Endodermal cell (in vitro differentiated cells): ENCODE measurements at places on chromosomes 12 and 14. TPM values are rescaled to one million over a fixed set of nuclear protein-coding genes. Genes with fewer than 3 reads are reported as not detected.

The PLEKHD1 gene
- 0.07 to 0.11 TPM (median 0.08 TPM) in 3 replicates for total RNA-seq

The SERPINA12 gene
- not detected in 2 replicates for total RNA-seq

The PFKM gene
- total RNA-seq = 80.7 and 90.0 TPM in 2 replicates

The KLRK1 gene
- total RNA-seq = 0.24 TPM in 1 of 2 replicates, not detected in the other

The GNPNAT1 gene
- total RNA-seq = 68.4 and 71.3 TPM in 2 replicates

The TMCC3 gene
- total RNA-seq = 2.5 and 3.7 TPM in 2 replicates

The OR4K15 gene
- not detected in 3 replicates for total RNA-seq

The GDF3 gene
- 0.72 to 4.3 TPM (median 1.3 TPM) in 3 replicates for total RNA-seq

The AQP2 gene
- not detected in 3 replicates for total RNA-seq

The TMEM30B gene
- 8.6 and 10.1 TPM in 2 replicates for total RNA-seq

The TMEM52B gene
- total RNA-seq = not detected in 2 replicates

The KCNK13 gene
- total RNA-seq = 0.38 to 0.58 TPM in 2 of 3 replicates, not detected in the other

The CLEC7A gene
- not detected in 2 replicates for total RNA-seq

The GPX2 gene
- total RNA-seq = 1.7 and 2.6 TPM in 2 replicates

The SLC25A47 gene
- total RNA-seq = not detected in 3 replicates

The CELA1 gene
- total RNA-seq = not detected in 3 replicates

The WASHC4 gene
- 36.9 to 40.6 TPM (median 37.6 TPM) in 3 replicates for total RNA-seq

The ZDHHC22 gene
- 0.38 to 0.77 TPM (median 0.57 TPM) in 3 replicates for total RNA-seq

The ADAMTS20 gene
- total RNA-seq = 0.70 TPM in 2 replicates

The FBXO34 gene
- 44.1 to 67.9 TPM (median 45.9 TPM) in 3 replicates for total RNA-seq

The ZBTB39 gene
- 21.7 and 22.1 TPM in 2 replicates for total RNA-seq

The HSPB8 gene
- total RNA-seq = 9.7 to 15.4 TPM (median 11.8 TPM) in 3 replicates

The TGM1 gene
- total RNA-seq = 2.2 and 3.4 TPM in 2 replicates

The FOXG1 gene
- total RNA-seq = 0.07 to 0.63 TPM (median 0.19 TPM) in 3 replicates

The IGF1 gene
- total RNA-seq = not detected in 2 replicates

The OTX2 gene
- 321 and 329 TPM in 2 replicates for total RNA-seq

The DPY19L2 gene
- 8.3 and 11.0 TPM in 2 replicates for total RNA-seq

The DHH gene
- total RNA-seq = 0.14 and 0.51 TPM in 2 replicates
